ENCODE measurements at places on chromosomes 13 and 19.

GRCh38 chr19:27805848-27806247 lies 1407.1 kb downstream of the UQCRFS1 start:
- DNase-seq: no peak

- DNase-seq: no peak
Observed at GRCh38 chr19:16205205-16206045, 7.7 kb downstream of the AP1M1 start.

GRCh38 chr19:31049431-31049830 lies 299.8 kb downstream of the TSHZ3 start:
- DNase-seq: no peak

DNA sequence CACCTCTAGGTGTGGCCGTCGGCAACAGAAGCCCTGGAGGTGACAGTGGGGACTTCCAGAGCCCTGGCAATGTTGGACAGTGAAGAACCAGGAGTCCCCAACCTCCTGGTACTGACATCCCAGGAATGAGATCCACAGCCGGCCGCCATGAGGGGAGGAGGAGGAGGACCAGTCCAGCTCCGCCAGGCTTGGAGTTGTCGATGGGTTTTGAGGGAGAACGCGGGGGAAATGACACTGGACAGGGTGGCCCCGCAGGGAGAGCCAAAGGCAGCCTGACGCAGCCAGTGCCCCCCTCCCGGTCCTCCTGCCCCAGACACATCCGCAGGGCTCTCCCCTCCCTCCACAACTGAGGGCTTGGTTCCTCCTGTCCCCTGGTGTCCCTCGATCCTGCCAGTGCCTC lies 57.9 kb downstream of the SPACA7 start:
- DNase-seq: no peak

DNA sequence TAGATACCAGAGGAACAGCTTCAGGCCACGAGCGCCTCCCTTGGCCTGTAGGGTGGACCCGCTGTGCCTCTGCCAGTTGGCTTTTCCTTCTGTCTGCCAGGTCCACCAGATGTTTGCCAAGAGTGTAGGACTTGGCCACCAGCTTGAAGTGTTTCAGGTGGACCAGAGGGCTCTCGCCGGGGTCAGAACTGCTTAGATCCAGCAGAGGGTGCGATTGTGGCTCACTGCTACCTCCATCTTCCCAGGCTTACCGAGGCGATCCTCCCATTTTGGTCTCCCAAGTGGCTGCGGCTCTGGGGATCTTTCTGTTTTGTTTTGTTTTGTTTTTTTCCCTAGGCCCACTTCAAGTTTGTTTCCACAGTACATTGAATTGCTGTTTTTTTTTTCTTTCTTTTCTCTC lies 23.0 kb upstream of the ZNF730 start:
- DNase-seq: no peak

- no peak for DNase-seq
Observed at GRCh38 chr19:15238639-15239155, 6.4 kb upstream of the EPHX3 start.

GRCh38 chr19:12676384-12676792 lies 5.3 kb downstream of the DHPS start:
- DNase-seq: no peak

GRCh38 chr13:51577690-51578089 lies 6.6 kb upstream of the WDFY2 start:
- no peak for DNase-seq

DNA sequence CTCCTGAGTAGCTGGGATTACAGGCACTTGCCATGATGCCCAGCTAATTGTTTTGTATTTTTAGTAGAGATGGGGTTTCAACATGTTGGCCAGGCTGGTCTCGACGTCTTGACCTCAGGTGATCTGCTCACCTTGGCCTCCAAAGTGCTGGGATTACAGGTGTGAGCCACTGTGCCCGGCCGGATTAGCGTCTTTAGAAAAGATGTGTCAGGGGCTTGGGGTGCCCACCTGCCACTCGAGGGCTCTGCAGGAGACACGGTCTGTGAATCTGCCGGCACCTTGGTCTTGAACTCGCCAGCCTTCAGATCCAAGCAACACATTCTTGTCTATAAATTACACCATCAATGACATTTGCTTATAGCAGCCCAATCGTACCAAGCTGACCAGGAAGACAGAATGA lies 38.8 kb upstream of the TUBGCP3 start:
- no peak for DNase-seq

GRCh38 chr13:39494006-39494405 lies 109.0 kb downstream of the LHFPL6 start:
- no peak for DNase-seq

- no peak for DNase-seq
Observed at GRCh38 chr13:22286338-22286737, 615.5 kb downstream of the FGF9 start.

GRCh38 chr19:46678110-46678732 lies 17.2 kb upstream of the DACT3 start:
- DNase-seq: no peak

- no peak for DNase-seq
Observed at GRCh38 chr19:40502647-40503319, 36.0 kb downstream of the SPTBN4 start.

GRCh38 chr19:32189956-32190706 lies 155.3 kb upstream of the ZNF507 start:
- DNase-seq: no peak

DNA sequence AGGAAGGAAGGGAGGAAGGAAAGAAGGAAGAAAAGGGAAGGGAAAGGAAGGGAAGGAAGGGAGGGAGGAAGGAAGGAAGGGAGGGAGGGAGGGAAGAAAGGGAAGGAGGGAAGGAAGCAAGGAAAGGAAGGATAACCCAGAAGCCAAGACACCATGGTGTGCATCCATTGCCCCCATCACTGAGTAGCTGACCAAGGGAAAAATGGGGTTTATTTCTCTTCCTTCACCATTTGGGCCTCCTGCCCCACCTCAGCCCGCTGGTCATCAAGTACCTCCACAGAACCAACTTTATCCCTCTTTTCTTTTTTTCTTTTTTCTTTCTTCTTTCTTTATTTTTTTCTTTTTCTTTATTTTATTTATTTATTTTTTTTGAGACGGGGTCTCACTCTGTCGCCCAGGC lies 20.4 kb downstream of the CABP5 start:
- no peak for DNase-seq

DNA sequence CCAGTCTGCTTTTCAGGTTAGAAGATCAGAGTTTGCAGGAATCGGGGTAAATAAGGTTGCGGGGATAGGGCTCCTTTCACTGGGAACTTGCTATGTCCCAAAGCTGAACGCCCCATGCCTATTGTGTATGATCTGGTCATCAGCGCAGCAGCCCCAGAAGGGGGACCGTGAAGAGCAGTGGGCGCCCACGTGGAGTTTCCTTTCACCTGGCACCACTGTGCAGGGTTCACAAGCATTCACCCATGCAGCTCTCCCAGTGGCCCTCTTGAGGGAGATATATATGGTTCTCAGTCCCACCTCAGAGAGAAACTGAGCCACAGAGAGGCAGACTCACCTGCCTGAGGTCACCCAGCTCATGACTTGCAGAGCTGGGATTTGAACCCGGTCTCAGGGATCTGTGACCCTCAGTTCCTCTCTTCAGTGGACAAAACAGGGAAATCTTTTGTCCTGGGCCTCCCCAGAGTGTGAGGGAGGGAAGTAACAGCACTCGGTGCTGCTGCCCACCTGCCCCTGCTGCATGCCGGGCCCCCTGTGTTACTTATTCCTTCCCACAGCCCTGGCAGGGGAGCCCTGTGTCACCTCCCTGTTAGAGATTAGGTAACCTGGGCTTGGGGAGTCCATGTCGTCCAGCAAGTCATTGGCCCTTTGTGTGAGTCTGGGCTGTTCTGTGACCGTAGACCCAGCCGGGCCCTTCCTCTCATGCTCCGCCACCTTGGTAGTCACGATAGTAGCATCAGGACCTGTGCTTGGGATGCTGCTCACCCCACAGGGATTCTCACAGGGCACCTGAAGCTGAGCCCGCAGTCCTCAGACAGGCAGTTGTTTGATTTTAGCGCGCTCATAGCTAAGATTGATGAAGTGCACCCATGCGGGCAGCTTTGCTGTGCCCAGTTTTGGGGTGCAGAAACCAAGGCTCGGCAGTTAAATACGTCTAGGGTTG lies 27.9 kb downstream of the PPP5C start:
- no peak for DNase-seq

- no peak for DNase-seq
Observed at GRCh38 chr19:7678971-7679751, 1.5 kb upstream of the TRAPPC5 start.

GRCh38 chr19:8069096-8069973 lies 16.8 kb downstream of the CCL25 start:
- no peak for DNase-seq

DNA sequence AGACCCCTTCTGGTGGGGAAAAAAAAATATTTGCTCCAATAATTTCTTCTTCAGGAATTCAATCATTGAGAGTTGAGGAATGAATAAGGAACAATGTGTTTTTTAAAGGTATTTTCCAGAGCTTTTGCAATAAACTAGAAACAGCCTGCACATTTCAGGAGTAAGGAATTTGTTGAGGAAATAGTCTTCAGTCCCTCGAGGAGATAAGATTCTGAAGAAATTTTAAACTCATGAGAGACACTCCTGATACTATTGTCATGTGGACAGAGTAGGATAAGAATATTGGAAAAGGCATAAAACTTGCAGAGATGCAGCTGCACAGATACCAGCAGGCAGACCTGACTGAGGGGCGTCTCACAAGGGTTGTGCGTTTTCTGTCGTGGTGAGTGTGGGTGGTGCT lies 36.6 kb downstream of the COMP start:
- no peak for DNase-seq

DNA sequence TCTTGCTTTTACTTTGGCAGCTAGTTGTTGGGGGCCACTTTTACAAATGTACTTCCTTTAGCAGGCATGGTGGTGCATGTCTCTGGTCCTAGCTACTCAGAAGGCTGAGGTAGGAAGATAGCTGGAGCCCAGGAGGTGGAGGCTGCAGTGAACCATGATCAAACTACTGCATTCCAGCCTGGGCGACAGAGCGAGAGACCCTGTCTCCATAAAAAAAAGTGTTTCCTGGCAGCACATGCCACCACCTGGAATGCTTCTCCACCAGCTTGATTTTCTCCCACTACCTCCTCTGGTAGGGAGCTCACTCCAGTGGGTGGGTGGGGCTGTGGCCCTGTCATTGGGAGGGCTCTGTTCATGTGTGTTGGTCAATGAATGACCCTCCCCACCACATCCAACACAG lies 12.5 kb downstream of the FZR1 start:
- DNase-seq: no peak

- no peak for DNase-seq
Observed at GRCh38 chr13:71758828-71759227, 108.2 kb downstream of the DACH1 start.

DNA sequence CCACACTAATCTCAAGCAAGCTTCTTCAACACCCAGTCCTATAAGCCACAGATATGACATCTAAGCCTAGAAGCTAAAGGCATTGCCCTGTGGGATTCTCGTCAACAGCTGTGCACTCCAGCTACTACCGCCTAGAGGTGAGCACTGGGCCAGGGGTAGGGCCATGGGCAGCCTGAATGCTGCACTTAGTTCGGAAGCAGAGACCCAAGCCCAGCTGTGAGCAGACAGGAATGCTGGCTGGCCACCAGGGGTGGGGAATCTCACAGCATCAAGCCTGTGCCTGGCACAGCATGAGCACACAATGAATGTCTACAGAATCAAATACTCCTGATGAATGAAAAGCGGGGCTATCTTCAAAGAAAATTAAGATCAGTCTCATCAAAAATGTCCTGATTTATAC lies 167.5 kb upstream of the UBL3 start:
- DNase-seq: no peak

DNA sequence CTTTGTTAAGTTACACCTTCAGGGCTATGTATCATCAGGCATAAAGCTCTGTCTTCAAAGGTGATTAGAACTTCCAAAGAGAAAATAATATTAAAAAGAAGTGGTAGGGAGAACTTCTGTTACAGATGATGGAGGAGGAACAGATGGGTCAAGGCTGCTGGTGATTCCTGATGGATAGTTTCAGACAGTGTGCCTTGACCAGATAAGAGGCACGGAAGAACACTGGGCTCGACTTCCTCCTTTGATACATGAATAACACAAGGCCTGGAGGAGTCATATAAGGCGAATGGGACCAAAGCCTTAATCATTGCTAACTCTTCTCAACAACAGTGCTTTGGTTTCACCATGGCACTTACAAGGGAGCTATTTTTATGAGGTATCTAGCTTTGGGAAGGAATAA lies 128.1 kb upstream of the RXFP2 start:
- DNase-seq: no peak

GRCh38 chr19:3585301-3586126 lies at the start of gene GIPC3:
Gene GIPC3 (plus strand): TSS chr19:3585478. CDS start chr19:3585598, 120 bp downstream.
- no peak for DNase-seq

DNA sequence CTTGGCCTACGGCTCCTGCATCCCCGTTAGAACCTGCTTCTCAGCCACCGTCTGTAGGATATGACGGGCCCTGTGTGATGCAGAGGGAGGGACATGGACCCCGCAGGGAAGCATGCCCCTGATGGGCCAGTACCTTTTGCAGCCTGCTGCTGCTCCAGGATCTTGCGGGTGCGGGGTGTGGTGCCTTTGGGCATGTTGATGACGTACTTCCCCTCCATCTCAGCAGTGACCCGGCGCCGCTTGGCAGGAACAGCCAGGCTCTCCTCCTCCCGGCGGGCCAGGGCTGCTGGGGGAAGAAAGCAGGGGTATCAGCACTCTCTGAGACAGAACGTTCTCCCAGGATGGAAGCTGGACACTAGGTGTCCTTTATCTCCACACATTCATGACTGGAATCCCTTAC lies 22.0 kb downstream of the C19orf47 start:
- DNase-seq: no peak

Data from forelimb muscle (tissue), 1 donor.